Stimulated activated CD8-positive, alpha-beta memory T cell treated with anti-CD3 and anti-CD28 coated beads, Interleukin-7, amount 100 ng/mL, for 1 hour (primary cell): ENCODE measurements at places on chromosomes 16 and 17.

DNA sequence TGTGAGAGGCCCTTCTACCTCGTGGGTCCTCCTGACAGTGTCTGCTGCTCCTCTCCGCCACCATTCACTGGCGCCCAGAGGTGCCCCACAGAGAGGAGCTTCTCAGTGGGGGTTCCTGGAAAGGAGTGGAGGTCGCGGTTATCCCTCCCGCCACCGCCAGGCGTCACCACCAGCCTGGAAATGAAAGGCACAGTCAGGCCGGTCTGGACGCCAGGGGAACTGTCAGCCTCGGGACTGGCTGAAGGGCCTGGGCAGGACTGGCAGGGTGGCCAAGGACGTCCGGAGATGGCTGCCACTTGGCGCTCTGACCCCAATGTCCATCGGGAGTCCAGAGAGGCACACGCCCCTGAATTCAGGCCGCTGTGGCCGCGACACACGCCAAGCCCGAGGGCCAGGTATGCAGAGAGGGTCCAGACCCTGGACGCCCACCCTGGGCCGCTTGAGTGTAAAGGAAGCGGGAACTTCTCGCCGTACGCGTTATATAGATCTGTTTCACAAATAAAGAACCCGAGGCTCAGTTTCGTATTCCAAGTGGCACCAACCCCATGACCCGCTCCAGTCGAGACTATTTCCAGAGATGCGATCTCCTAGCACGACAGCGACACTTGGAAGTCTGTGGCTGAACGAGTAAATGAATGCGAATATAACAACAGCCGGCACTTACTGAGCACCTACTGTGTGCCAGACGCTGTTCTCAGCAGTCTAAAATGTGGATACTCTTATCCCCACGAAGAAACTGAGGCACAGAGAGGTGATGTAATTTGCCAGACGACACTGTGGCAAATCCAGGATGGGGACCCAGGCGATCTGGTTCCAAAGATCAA, 7.6 kb upstream of the NXPH3 start:
- DNase-seq = peak; percentile 81

- no peak for DNase-seq
These were observed 142.5 kb upstream of the HS3ST2 start for GRCh38 chr16:22671301-22672076.

- no peak for DNase-seq
These were observed 15.7 kb upstream of the GFOD2 start for GRCh38 chr16:67734731-67735201.

DNA sequence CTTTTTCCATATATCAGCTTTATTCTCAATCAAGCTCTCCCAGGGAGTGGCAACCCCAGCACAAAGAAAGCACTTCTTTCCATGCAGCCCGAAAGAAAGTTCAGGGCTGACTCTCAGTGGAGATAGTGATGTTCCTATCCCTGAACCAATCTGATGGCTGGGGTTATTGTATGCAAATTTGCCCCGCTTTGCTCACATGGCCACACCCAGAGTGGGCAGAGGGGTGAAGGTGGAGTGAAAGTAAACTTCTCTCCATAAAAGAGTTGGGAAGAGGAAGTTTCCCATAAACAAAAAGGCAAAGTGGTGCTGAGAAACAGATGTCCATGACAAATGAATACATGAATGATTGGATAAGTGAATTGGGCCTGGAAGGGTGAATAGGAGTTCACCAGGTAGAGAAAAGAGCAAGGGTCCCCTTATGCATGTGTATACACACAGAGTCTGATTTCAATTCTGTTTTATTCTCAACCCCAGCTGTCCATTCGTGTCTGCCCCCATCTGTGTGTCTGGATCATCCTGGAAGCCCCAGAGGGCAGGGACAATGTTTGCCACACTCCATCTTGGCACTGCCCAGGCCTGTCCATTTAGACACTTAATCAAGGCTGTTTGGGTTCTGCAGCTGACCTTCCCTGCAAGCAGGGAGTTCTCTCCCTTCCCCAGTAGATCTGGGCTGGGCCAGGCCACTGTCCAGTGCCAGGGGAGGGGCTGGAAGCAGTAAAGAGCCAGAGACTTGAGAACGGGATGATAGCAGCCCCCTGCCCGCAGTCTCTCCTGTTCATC, 14.1 kb upstream of the NGFR start:
- no peak for DNase-seq

- no peak for DNase-seq
These were observed 33.1 kb downstream of the CTU2 start for GRCh38 chr16:88739139-88739976.

GRCh38 chr16:27515874-27516353, 33.8 kb downstream of the GTF3C1 start:
- DNase-seq = no peak
